ENCODE measurements at places on chromosomes 5 and 9. TPM values are rescaled to one million over a fixed set of nuclear protein-coding genes. Genes with fewer than 3 reads are reported as not detected.

DAPK1 gene
- 0.35 TPM for total RNA-seq

KIAA0825 gene
- 2.7 TPM for total RNA-seq

LCN15 gene
- total RNA-seq, result not detected

BTNL8 gene
- total RNA-seq, result not detected

GIN1 gene
- total RNA-seq, result 11.0 TPM

CARD9 gene
- total RNA-seq, result 0.44 TPM

SMIM33 gene
- 1.1 TPM for total RNA-seq

FBP1 gene
- 0.27 TPM for total RNA-seq

AHRR gene
- total RNA-seq, result 28.3 TPM

FOXD4L5 gene
- total RNA-seq, result 0.21 TPM

PITX1 gene
- total RNA-seq, result not detected

PDE6A gene
- not detected for total RNA-seq

TTC16 gene
- 1.2 TPM for total RNA-seq

GRCh38 chr9:79584655-79584982 is 12.9 kb downstream of the TLE4 start:
- no peak overlapping the region for H3K4me3 ChIP-seq
- H3K36me3 ChIP-seq, result peaks cover 46% of the 10 kb centered on the region
- H3K27ac ChIP-seq, result no peak overlapping the region
- H3K27me3 ChIP-seq, result no peaks in the 10 kb centered on the region

- H3K27me3 ChIP-seq, result peaks cover 9% of the 10 kb centered on the region
- no peak overlapping the region for H3K27ac ChIP-seq
- no peaks in the 10 kb centered on the region for H3K4me1 ChIP-seq
- H3K36me3 ChIP-seq, result no peaks in the 10 kb centered on the region
- DNase-seq, result no peak
- no peak overlapping the region for H3K4me3 ChIP-seq
These were observed 396.2 kb downstream of the EFNA5 start for GRCh38 chr5:107274571-107274970.

DNA sequence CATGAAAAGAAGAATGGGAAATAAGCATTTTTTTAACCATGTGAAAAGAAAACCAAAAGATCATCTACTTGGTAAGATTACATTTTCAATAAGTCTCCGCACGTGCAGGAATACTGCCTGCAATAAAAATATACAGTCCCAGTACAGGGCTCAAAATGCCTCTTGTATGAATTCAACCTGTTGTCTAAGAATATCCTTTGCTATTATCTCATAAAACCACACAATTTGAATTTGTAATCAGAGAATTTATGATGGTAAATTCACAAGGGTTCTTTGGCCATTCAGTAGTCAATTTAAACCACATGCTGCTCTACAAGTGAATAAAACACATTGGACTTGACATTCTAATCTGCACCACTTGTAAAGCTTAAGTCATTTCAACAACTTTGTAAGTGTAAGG is 46.6 kb downstream of the ST8SIA4 start:
- DNase-seq, result no peak
- H3K4me3 ChIP-seq, result no peak overlapping the region
- H3K27me3 ChIP-seq, result no peaks in the 10 kb centered on the region
- peaks cover 50% of the 10 kb centered on the region for H3K36me3 ChIP-seq
- peaks cover 63% of the 10 kb centered on the region for H3K4me1 ChIP-seq
- no peak overlapping the region for H3K27ac ChIP-seq

DNA sequence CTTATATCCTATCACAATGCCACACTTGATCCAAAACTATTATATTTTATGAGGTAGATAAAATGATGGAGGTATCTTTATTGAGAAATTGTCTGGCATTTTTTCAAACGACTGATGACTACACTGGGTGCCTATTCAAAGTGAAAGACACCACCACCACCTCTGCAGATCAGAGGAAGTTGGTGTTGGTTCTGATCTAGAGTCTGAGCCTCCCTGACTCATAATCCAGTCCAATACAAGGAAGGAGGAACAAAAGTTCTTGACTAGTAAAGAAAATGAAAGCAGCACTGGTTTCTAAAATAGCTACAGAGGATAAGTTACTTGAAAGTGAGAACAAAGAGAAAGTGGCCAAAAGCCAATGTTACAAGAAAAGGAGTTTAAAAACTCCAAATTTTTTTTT is 139.9 kb downstream of the RFX3 start:
- H3K27ac ChIP-seq, result peak overlapping the region; percentile 54
- peaks cover 20% of the 10 kb centered on the region for H3K4me1 ChIP-seq
- H3K36me3 ChIP-seq, result peaks cover 45% of the 10 kb centered on the region
- no peaks in the 10 kb centered on the region for H3K27me3 ChIP-seq
- DNase-seq, result peak; percentile 39

DNA sequence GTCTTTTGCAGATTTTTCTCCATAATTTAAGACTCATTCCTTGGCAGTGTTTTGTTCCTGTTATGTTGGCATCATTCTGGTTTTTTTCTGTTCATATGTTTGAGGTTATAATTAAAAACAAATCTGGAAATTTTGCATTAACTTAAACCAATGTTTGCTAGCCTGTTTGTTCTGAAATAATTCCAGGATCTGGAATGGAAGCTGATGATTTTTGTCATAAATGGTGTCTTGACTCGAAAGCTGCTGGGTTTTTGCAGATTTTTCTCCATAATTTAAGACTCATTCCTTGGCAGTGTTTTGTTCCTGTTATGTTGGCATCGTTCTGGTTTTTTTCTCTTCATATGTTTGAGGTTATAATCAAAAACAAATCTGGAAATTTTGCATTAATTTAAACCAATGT is 318.7 kb upstream of the IRX4 start:
- no peak for DNase-seq
- no peak overlapping the region for H3K27ac ChIP-seq
- no peak overlapping the region for H3K4me3 ChIP-seq
- H3K36me3 ChIP-seq, result no peaks in the 10 kb centered on the region

DNA sequence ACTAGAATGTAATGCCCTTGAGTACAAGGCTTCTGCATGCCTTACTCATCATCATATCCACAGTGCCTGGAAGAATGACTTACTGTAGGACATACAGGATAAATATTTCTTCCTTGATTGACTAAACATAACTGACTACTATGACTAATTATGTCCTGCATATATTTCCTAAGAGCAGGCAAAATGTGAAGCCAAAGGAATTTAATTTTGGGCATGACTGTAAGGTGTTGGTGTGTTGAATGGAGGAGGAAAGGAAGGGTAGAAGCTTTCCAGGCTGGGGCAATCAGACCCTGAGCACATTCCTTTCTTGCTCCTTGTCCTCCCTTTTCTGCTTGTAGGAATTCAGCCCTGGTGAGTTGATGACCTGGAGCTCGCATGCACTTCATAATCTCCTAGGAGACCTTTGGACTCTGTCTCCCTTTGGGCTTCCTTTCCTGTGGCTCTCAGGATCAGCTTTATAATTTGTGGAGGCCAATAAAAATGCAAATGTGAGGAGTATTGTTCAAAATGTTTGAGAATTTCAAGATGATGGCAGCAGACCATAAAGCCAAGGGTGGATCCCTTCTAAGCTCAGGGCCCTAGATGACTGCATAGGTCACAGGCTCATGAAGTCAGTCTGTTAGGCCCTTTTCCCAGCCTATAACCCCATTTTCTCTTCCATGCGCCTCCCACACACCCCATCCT is 174.0 kb downstream of the HMHB1 start:
- H3K36me3 ChIP-seq, result no peaks in the 10 kb centered on the region
- no peak for DNase-seq
- no peaks in the 10 kb centered on the region for H3K27me3 ChIP-seq
- H3K4me3 ChIP-seq, result no peak overlapping the region

DNA sequence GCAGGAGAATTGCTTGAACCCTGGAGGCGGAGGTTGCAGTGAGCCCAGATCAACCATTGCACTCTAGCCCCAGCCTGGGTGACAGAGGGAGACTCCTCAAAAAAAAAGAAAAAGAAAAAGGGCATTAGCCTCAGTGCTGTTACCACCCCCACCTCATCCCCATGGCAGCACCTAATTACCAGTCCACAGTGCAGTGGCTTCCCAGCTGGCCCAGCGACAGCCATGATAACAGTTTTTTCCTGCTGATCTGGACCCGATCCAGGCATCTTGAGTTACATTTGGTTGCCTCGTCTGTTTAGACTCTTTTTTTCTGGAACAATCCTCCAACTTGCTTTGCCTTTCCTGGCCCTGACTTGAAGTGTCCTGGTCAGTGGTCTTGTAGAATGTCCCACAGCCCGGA is 24.4 kb downstream of the NCS1 start:
- H3K4me3 ChIP-seq, result no peak overlapping the region
- H3K36me3 ChIP-seq, result no peaks in the 10 kb centered on the region
- no peak overlapping the region for H3K27ac ChIP-seq
- H3K27me3 ChIP-seq, result no peaks in the 10 kb centered on the region
- DNase-seq, result no peak

DNA sequence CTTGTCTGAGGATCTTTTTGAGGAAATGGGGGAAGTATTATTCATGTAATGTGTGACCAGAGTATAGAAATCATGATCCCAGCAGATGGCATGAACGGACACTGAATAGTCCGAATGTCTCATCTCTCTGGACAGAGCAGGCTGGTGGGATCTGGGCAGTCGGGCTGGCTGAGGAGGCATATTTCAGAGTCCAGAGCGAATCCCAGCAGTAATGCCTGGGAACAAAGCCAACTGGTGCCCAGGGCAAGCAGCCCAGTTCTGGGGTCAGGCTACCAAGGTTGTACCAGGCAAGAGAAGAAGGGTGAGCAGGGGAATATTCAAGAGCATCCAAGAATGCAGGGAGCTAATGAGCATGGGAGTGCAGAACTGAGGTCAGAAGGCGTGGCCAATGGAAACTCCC is 306.4 kb downstream of the ZSWIM6 start:
- H3K27me3 ChIP-seq, result peaks cover 6% of the 10 kb centered on the region
- H3K36me3 ChIP-seq, result no peaks in the 10 kb centered on the region
- no peak overlapping the region for H3K27ac ChIP-seq

DNA sequence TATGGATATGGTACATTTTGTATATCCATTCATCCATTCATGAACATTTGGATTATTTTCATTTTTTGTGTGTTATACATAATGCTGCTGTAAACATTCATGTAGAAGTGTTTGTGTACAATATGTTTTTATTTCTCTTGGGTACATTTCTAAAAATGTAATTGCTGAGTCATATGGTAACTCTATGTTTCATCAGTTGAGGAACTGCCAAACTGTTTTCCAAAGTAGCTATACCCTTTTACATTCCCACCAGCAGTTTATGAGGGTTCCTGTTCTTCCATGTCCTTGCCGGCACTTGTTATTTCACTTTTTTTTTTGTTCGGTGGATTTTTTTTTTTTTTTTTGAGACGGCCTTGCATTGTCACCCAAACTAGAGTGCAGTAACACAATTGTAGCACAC is 54.0 kb upstream of the MCCC2 start:
- H3K27ac ChIP-seq, result no peak overlapping the region
- no peak overlapping the region for H3K4me3 ChIP-seq
- peaks cover 15% of the 10 kb centered on the region for H3K4me1 ChIP-seq
- H3K27me3 ChIP-seq, result no peaks in the 10 kb centered on the region
- H3K36me3 ChIP-seq, result peaks cover 38% of the 10 kb centered on the region

DNA sequence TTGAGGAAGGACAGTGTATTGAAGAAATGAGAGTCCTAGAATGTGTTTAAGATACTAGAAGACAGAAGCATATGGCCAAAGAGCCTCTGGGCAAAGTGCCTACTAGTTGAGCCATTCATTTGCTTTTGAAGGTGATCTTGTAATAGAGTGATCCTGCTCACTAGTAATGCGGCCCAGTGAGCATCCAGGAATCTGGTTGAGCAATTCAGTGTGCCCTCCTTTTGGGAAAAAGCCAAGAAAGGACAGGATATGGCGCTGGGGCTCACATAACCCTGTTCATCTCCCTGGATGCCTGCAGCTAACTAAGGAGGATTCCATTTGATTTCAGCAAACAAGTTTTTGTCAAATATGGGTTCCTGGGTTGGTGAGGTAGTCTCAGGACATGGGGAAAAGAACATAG is 16.3 kb downstream of the ADAM19 start:
- no peak for DNase-seq
- no peak overlapping the region for H3K4me3 ChIP-seq
- H3K27ac ChIP-seq, result no peak overlapping the region
- no peaks in the 10 kb centered on the region for H3K27me3 ChIP-seq
- H3K4me1 ChIP-seq, result peaks cover 85% of the 10 kb centered on the region
- H3K36me3 ChIP-seq, result peaks cover 78% of the 10 kb centered on the region

DNA sequence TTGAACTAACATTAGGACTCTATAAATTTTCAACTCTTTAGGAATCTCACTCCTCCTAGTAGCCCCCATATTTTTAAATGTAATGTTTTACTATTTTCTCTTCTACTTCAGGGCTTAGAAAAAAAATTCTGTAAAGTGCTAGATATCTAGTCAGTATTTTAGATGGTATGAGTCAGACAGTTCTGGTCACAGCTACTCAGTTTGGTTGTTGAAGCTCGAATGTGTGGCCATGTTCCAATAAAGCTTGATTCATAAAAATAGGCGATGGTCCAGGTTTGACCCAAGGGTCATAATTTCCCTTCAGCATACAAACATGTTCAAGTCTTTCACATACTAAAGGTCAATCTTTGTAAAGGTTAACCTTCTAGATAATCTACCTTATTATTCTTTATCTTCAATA is 566.0 kb upstream of the CDH18 start:
- H3K27me3 ChIP-seq, result no peaks in the 10 kb centered on the region
- no peak overlapping the region for H3K4me3 ChIP-seq
- H3K36me3 ChIP-seq, result no peaks in the 10 kb centered on the region
- H3K4me1 ChIP-seq, result no peaks in the 10 kb centered on the region

DNA sequence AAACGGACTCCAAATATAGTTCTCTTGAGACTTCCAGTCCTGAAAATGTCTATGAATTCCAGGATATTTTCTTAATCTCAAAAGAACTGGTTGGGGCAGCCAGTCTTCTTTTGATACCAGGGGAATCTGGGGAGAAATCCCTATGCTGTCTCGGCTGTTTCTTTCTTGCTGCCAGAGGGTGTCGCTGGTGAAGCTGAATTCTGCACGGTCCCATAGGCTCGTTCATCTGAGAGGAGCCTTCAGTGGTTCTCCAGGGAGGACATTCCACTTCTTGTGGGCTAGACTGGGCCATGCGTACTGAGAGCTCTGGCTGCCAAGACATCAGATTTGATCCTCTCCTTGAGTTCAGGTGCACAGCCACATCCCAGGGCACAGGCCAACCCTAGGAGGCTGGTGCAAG is 155.0 kb upstream of the CLINT1 start:
- no peak for DNase-seq
- H3K36me3 ChIP-seq, result no peaks in the 10 kb centered on the region
- no peak overlapping the region for H3K27ac ChIP-seq
- peaks cover 39% of the 10 kb centered on the region for H3K27me3 ChIP-seq

- peaks cover 28% of the 10 kb centered on the region for H3K4me1 ChIP-seq
- H3K27ac ChIP-seq, result peak overlapping the region; percentile 15
- no peak overlapping the region for H3K4me3 ChIP-seq
- H3K27me3 ChIP-seq, result peaks cover 2% of the 10 kb centered on the region
- DNase-seq, result no peak
These were observed 125.9 kb upstream of the LMX1B start for GRCh38 chr9:126487856-126488255.

- H3K4me1 ChIP-seq, result peaks cover 20% of the 10 kb centered on the region
- no peaks in the 10 kb centered on the region for H3K27me3 ChIP-seq
- H3K4me3 ChIP-seq, result no peak overlapping the region
- DNase-seq, result no peak
These were observed 222.3 kb downstream of the ARRDC3 start for GRCh38 chr5:91160714-91161285.

All from activated CD4-positive, alpha-beta T cell treated with anti-CD3 and anti-CD28 coated beads, Interleukin-2, amount 10 ng/mL, durations not matched to agents 7 days and 5 days (primary cell).